Natural killer cell treated with Interleukin-12 subunit alpha and Interleukin-12 subunit beta and Interleukin-15 and Interleukin-18, amount 100 ng/mL, for 72 hours (primary cell): ENCODE measurements at places on chromosomes 12 and 14.

GRCh38 chr12:98559666-98560065 is 33.8 kb upstream of the SLC25A3 start:
- no peak for DNase-seq

GRCh38 chr14:96225745-96226151 is 21.1 kb downstream of the BDKRB2 start:
- no peak for DNase-seq

GRCh38 chr14:26719514-26719913 is 121.7 kb upstream of the NOVA1 start:
- no peak for DNase-seq

- DNase-seq = no peak
These were observed 57.2 kb downstream of the HMGA2 start for GRCh38 chr12:65881348-65881961.

DNA sequence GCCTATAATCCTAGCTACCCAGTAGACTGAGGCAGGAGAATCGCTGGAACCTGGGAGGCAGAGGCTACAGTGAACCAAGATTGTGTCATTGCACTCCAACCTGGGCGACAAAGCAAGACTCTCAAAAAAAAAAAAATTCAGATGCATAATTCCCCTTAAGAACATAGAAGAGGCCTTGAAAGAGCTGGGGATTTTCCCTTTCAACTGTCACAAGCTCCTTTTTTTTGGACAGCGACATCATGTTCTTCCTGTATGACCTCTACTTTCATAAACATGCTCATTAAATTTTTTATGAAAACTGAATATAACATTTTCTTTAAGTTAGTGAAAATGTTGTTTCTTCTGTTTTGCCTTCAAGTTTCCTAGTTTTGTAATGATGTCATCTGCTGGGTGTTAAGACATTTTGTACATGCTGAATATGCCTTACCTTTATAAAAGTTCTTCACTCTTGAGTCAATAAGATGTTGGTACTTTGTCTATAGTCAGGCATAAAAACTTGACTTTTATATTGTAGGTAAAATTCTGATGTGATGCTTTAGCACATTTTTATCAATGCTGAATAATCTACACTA is 76.0 kb downstream of the PTHLH start:
- no peak for DNase-seq

GRCh38 chr12:104669089-104669721 is 212.5 kb downstream of the CHST11 start:
- DNase-seq = peak; percentile 49

DNA sequence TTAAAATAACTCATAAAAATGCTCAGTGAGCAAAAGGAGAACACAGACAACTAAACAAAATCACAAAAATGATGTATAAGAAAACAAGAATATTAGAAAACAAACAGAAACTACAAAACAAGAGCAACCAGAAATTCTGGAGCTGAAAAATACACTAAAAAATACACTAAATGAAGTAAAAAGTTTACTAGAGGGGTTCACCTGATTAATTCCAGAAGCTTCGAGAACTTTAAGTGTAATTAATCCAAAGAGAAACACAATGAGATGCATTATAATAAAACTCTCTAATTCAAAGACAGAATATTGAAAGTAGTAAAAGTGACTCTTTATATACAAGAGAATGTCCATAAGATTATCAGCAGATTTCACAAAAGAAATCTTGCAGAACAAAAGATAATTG is 558.4 kb downstream of the CCER1 start:
- DNase-seq = no peak

DNA sequence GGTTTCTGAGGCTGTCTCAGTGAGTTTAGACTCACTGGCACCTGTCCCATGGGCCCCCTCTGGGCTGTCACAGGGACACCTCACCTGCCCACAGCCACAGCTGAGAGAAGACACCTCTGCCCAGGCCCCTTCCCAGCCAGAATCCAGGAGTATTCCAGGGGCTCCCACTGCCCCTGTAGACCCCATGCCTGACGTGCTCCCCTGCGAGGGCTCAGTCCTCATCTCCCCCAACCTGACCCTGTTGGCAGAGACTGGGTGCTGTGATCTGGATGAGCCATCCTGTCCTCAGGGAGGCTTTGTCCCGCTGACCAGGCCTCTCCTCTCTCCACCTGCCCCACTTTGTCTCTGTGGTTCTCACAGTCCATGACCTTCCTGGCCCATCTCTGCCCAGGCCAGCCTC is 89.4 kb downstream of the DHRS2 start:
- DNase-seq = no peak

- no peak for DNase-seq
These were observed 6.9 kb upstream of the LYZ start for GRCh38 chr12:69341328-69341727.

GRCh38 chr14:73457041-73457923 is 1.1 kb downstream of the NUMB start:
- DNase-seq = no peak

DNA sequence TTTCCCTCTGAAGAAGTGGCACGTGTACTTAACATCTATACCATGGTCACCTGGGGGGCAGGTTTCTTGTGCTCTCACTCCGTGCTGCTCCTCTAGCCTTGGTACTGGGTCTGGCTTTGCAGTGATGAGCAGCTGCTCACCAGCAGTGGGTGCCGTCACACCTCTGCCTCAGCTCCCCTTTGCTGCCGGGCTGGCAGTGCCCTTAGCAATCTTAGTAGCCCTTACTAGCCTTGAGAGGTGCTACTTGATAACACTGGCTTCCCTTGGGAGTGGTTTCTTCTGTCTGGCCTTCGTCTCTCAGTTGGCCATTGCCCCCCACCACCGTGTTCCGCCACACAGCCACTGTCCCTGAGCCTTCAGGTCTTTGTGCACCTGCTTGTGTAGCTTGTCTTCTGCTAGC is 22.6 kb downstream of the KLC1 start:
- DNase-seq = no peak

DNA sequence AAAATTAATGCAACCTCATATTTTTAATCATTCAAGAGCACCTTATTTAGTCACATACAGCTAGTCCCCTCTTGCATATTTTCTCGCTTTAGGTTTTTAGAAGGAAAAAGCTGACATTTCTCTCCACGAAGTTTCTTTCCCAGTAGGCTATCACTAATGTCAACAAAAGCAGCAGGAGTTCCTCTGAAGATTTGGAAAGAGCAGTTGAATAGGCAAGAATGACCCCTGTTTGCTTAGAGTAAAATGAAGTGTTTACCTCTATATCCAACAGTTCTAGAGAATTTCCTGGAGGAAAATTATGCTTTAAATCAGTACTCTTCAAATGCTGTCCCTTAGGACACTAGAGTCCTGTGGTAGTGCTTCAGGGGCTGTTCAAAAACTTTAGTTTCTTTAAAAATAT is 188.1 kb upstream of the PRKD1 start:
- DNase-seq = no peak

GRCh38 chr14:79483477-79484388 is 727.6 kb downstream of the DIO2 start:
- DNase-seq = no peak

DNA sequence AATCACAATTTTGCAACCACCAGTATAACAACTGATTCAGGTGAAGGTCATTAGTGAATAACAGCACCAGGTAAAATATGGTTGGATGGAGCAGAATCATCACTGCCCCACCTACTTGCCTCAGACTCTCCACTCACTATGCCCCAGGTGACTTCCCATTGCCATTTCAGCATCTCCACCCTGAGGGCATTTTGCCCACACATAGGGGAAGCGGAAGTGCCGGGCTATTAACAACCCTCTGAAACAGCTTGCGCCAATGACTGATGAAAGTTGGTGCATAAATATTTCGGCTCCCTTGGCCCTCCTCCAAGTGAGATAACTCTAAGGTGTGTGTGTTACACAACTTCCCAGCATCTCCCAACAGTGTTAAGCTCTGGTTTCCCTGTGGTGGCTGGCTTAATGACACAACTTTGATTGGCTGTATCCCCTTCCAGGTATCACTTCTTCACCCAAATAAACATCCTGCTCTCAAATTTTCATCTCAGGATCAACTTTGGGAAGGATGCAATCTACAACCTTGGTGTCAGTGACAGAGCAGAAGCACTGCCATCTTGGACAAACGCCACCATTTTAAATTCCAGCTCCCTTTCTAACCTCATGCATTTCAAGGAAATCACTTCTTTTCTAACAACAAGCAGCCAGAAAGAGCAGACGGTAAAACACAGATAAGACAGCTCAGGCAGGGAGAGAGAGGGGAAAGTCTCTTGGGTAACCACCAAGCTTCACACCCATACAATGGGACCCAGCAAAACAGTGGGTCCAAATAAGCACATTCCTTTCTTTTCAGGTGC is 73.6 kb upstream of the PPP2R5C start:
- no peak for DNase-seq

DNA sequence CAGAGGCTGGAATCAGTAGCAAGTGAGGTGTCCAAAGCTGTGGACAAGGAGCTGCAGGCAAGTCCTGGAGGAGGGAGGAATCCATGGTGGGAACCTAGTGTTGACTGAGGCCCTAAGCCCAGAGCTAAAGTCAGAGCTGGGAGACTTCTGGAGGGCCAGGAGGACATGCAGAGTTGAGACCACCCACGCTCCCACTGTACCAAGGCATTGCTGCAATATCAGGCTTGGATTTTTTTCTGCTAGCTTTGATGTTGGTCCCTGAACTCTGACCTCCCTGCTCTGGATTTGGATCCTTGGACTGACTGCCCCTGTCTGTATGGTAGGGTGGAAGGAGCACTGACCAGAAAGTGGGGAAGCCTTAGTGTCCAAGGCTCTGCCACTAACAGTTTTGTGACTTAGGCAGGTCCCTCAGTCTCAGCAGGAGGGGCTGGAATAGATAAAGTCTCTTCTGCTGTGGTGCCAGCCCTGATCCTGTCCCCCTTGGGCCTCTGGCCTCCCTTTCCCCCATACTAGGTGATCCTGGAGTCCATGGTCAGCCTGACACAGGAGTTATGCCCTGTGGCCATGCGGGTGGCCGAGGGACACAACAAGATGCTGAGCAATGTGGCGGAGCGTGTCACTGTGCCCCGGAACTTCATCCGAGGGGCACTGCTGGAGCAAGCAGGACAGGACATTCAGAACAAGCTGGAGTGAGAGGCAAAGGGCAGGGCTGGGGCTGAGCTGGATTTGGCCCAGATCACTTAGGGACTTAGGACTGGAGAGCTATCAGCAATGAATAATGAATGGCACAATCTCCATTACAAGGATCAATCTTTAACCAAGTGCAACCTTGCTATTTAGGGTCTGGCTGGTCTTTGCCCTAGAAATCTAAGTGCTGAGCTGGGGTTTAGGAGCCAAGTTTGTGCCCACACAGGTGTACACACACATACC is 9.4 kb downstream of the CARMIL3 start:
- no peak for DNase-seq

DNA sequence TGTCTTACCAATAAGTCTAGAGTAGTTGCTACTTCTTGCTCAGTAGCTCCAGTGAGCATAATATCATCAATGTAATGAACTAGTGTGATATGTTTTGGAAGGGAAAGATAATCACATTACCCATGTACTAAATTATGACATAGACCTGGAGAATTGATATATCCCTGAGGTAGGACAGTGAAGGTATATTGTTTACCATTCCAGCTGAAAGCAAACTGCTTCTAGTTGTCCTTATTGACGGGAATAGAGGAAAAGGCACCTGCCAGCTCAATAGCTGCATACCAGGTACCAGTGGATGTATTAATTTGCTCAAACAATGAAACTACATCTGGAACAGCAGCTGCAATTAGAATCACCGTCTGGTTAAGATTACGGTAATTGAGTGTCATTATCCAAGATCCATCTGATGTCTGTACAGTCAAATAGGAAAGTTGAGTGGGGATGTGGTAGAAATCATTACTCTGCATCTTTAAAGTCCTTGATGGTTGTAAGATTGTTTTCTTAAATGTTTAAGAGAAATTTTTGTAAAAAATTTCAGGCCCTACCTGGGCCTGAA is 100.0 kb upstream of the ARHGAP5 start:
- DNase-seq = no peak

GRCh38 chr12:53213348-53213747 is 6.3 kb upstream of the ITGB7 start:
- DNase-seq = peak; percentile 85

DNA sequence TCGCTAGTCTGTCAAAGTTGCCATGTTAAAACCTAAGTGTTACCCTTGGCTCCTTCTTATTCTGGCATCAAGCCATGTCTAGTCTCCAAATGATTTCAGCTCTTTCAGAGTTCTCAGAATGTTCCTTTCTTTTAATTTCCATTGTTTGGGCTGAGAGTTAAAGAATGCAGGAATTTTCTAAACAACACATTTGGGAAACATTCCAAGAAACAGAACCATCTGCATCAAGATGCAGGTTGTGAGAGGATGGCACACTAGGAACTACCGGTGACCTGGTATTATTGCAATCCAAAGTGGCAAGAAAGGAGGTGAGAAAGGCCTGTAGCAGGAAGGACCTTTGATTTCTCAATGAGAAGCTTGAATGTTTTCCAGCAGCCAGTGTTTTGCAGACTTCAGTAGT is 30.1 kb downstream of the SLC35F4 start:
- DNase-seq = no peak

- DNase-seq = peak; percentile 56
These were observed 110.3 kb downstream of the DICER1 start for GRCh38 chr14:95046711-95047681.

DNA sequence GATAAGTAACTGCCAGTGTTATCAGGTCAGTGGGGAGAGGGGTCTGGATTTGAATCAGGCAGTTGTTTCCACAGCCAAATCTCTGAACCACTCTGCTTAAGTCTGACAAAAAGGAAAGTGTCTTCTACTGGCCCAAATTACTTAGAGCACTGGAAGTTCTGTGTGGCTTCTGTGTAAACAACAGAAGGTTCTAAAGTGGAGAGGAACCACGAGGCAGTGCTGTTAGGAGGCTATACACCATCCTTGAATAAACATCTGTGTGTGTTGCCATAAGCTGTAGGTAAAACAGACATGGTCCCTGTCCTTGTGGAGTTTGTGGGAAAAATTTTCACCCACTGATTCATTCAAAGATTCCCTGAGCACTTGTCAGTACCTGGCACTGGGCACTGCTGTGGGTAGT is 50.0 kb downstream of the GALNT4 start:
- no peak for DNase-seq

GRCh38 chr14:55088356-55088755 is 36.9 kb downstream of the MAPK1IP1L start:
- DNase-seq = no peak
